ENCODE measurements at places on chromosomes 1 and 21.
A peak's percentile ranks its signal among the peaks of the same experiment; 100 is the strongest.

- no peak for DNase-seq
These were observed 50.9 kb downstream of the NTMT2 start for GRCh38 chr1:170196490-170197236.

- no peak for DNase-seq
These were observed 304.1 kb downstream of the LMX1A start for GRCh38 chr1:165052431-165052830.

DNA sequence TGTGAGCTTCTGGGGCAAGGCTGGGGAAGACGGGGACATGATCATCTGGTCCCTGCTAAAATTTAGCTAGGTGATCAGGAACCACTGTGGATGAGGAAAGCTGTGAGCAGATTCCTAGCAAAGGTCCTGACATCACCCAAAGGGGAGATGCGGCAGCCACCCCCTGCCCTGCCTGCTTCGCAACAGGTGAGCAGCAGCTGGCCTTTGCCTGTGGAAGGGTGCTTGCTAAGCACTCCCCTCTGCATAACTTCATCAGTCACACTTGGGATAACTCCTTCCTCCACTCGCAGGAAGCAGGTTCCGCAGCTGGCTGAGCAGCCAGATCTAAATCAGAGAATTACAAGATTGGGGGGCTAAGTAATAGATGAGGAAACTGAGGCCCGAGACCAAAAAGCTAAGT, 51.2 kb downstream of the KCNN3 start:
- DNase-seq, result no peak

- no peak for DNase-seq
These were observed 2.9 kb downstream of the DBT start for GRCh38 chr1:100246738-100247137.

GRCh38 chr1:167333124-167333523, 112.4 kb downstream of the POU2F1 start:
- DNase-seq, result no peak

GRCh38 chr1:42002220-42002619, 83.5 kb upstream of the HIVEP3 start:
- DNase-seq, result no peak

DNA sequence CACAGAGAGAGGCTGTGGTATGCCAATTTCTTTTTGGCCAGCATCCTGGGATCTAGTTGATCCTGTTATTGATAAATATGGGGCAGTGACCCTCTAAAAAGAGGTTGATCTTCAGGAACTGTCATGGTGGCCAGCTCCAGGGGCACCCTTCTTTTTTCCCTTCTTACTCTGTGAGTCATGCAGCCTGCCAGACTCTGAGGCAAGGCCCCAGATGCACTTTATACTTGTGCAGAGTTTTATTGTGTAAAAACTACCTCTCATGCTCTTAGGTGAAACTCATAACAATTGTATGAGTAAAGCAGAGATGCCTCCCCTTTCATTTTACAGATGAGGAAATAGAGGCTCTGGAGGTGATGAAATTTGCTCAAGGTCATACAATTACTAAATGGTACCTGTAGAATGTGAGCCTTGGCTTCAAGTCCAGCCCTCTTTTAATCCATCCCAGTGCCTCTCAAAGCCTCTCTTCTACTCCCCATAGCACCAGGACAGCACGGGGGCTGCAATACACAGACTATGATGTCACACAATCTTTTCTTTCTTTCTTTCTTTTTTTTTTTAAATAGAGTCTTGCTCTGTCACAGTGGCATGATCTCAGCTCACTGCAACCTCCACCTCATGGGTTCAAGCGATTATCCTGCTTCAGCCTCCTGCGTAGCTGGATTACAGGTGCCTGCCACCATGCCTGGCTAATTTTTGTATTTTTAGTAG, 387.8 kb downstream of the KCNH1 start:
- no peak for DNase-seq

DNA sequence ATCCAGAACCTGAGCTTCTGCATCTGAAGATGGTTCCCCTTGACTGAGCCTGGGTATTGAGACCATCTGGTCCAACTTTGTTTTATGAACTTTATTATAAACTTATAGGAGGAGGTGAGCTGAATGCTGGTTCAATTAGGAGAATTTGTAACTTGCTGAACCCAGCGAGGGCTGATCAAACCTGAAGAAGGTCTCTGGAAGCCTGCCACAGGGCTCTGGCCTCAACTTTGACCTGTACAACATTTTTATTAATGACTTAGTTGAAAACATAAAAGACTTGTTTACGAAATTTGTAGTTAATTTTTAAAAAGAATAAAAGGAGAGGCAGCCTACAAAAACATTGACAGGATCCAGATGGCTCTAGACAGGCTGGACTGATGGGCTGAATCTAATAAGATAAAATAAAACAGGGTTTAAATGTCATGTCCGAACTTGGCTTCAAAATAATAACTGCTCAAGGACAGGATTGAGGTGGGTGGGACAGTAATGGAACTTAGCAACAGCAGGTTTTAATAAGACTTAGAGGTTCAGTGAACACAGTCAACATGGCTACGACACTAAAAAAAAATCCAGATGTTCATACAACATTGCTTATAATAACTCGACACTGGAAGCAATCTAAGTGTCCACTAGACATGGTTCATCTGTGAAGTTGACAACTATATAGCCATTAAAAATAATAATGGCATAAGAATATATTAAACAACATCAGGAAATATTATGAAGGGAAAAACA, 53.4 kb upstream of the GJB5 start:
- DNase-seq, result no peak

GRCh38 chr1:2121101-2121691, 71.0 kb downstream of the PRKCZ start:
- no peak for DNase-seq

DNA sequence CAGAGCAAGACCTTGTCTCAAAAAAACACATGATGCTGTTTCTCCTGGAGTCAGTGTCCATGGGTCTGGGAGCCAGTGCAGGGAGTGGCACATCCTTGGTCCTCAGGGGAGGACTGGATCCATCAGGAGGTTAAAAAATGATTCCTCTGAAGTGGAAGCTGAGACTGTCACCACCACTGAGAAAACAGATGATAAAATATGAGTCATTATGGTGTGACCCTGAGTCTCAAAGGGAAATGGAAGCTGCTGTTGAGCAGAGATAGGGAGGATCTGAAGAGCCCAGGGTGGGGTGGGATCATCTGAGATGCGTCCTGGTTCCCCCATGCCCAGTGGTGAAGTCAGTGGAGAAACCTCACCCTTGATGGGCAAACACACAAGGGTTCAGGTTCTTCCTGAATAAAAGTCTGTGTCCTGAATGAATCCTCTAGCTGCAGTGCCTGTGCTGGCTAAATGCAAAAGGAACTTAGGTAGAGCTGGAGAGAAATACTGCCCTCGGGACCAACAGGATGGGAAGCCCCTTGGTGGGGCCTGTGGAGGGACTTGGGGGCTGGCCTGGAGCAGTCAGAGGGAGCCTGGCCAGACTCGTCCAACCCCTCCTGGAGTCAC, 61.6 kb upstream of the TENT5B start:
- no peak for DNase-seq

- DNase-seq, result peak; percentile 57
These were observed 63.5 kb upstream of the SSX2IP start for GRCh38 chr1:84753516-84754385.

- no peak for DNase-seq
These were observed 73.3 kb downstream of the MRPL37 start for GRCh38 chr1:54273092-54273794.

GRCh38 chr1:39971138-39971537, 16.2 kb downstream of the MFSD2A start:
- DNase-seq, result no peak

GRCh38 chr1:178161516-178161915, 67.6 kb downstream of the RASAL2 start:
- DNase-seq, result no peak

- no peak for DNase-seq
These were observed 492.0 kb upstream of the USP24 start for GRCh38 chr1:55707196-55707595.

DNA sequence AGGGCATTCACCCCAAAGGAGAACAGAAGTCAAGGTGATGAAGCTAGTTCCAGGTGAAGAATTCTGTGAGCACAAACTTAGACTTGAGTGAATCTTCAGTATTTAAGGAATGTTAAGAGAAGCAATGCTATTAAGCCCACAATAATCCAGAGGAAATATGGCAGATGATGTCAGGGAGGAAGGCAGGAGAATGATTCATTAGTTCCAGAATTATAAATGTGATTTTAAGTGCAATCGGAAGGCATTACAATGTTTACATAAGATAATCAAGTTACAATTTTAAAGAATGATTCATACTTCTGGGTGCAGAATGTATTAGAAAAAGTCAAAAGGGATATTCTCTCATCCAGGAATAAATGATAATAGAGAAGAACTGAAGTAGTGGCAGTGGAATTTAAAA, 545.2 kb upstream of the BRINP3 start:
- no peak for DNase-seq

- DNase-seq, result no peak
These were observed 19.7 kb upstream of the LMX1A start for GRCh38 chr1:165376041-165376810.

DNA sequence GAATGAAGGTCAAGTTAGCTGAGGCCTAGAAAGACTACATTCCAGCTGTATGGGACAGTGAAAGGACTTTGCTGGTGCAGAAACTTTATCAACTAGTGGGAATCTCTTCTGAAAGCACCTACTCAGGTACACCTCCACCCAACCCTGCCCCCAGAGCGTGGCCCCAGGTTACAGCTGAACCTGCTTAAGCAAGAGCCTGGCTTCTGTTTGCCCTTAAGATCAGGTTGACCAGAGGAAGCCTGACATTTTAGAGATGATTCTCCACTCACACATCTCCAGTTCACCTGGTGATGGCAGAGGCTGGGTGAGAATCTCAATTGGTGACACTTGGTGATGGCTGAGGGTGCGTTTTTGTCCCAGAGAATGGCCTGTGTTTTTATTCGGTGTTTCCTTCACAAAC, 24.0 kb downstream of the ELAPOR1 start:
- DNase-seq, result no peak

- no peak for DNase-seq
These were observed 256.3 kb upstream of the IRF2BP2 start for GRCh38 chr1:234866007-234866866.

- DNase-seq, result no peak
These were observed 437.7 kb downstream of the OMA1 start for GRCh38 chr1:58108783-58109182.

DNA sequence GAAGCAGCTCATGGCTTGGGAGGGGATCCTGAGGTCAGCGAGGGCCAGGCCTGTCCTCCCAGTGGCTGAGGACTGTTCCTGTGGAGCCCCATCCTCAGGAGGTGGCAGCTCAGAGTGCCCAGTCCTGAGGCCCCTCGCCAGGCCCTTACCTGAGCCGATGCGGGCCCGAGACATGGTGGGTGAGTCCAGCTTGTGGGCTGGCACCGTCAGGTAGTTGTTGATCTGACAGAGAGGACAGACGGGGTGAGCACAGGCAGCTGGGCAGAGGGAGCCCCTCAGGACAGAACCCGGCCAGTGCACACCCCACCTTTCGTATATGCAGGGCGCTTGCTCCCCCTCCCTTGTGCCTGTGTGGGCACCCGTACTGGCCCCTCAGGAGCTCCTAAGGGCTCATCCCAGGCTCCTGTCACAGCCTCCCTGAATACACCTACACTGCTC, 53.9 kb downstream of the SLC9A1 start:
- DNase-seq, result no peak
